ENCODE measurements at places on chromosomes 1 and 21.

- no peak for DNase-seq
Observed at GRCh38 chr1:189868021-189868420, 609.6 kb downstream of the BRINP3 start.

DNA sequence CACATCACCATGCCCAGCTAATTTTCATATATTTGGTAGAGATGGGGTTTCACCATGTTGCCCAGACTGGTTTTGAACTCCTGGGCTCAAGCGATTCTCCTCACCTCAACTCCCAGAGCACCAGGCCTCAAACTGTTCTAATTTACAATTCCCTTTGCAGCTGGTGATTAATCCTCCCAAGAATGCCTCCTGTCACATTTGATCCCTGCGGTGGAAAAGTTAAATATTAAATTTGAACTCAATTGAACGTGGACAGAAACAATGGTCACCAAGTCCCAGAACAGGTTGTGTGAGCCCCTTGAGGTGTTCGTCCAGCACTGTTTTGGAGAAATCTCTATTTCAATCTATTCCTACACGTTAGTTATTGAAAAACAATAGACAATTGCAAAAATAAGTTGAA is 2.0 kb upstream of the ANKRD35 start:
- no peak for DNase-seq

DNA sequence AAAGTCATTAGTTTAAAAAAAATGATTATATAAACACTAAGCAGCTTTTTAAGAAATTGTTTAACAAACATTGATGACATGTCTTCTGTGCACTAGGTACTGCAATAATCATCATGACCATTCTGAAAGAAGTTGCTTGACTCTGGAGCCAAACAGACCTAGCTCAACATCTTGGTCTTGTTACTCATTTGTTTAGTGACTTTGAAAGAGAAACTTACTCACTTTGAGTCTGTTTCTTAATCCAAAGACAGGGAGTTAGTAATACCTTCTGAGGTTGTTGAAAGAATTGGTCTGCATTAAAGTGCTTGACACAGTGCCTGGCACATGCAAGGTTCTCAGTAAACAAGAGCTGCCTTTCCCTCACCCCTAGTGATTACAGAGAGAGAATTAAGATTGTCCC is 84.4 kb downstream of the SGIP1 start:
- no peak for DNase-seq

DNA sequence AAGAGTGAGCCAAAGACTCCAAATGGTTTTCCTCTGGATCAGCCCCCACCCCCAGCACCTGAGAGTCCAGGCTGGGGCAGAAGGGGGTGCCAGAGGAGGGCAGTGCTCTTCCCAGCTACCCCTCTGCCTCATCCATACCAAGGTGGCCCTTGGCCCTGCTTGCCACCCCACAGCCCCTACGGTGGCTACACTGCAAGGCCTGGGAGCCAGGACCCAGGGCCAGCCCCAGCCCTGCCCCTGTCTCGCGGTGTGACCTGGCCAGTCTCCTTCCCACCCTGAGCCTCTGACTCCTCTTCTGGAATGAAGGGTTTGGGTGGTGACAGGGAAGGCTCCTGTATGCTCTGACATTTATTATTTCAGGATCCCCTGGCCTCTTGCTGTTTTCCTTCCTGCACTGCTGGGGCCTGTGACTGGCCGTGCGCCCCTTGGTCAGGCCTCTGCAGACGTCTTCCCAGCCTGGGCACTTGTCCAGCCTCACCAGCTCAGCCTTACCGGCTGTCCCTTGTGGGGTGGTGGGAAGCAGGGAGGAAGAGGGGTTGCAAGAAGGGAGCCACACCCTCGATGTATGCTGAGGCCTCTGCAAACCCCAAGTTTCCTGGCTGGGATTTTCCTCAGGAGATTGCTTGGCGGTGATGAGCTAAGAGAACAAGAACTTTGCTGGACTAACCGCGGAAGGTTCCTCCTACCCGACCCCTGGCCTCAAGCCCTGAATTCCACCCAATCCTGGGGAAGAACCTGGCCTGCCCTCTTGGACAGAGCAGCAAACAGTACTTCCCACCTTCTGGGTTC is 13.5 kb downstream of the ASAP3 start:
- no peak for DNase-seq

- DNase-seq = no peak
Observed at GRCh38 chr1:30402031-30402430, 321.4 kb downstream of the MATN1 start.
